Stomach (tissue), 19 donors: ENCODE measurements at places on chromosomes 7 and 10. TPM values are rescaled to one million over a fixed set of nuclear protein-coding genes. Genes with fewer than 3 reads are reported as not detected.

The SFMBT2 gene
- 2.9 TPM for polyA plus RNA-seq

The MSMB gene
- 65.5 TPM for polyA plus RNA-seq

The ATOH7 gene
- polyA plus RNA-seq = not detected

The KIAA1217 gene
- polyA plus RNA-seq = 13.4 TPM

The NPY gene
- 2.6 TPM for polyA plus RNA-seq

The ACSM6 gene
- polyA plus RNA-seq = 0.68 TPM

The ZNF853 gene
- 2.6 TPM for polyA plus RNA-seq

The GPR15LG gene
- polyA plus RNA-seq = not detected

The GBX1 gene
- polyA plus RNA-seq = not detected

The BLNK gene
- polyA plus RNA-seq = 22.0 TPM
